Sigmoid colon (tissue), 7 donors: ENCODE measurements at places on chromosomes 3 and 15. TPM values are rescaled to one million over a fixed set of nuclear protein-coding genes. Genes with fewer than 3 reads are reported as not detected.

DNA sequence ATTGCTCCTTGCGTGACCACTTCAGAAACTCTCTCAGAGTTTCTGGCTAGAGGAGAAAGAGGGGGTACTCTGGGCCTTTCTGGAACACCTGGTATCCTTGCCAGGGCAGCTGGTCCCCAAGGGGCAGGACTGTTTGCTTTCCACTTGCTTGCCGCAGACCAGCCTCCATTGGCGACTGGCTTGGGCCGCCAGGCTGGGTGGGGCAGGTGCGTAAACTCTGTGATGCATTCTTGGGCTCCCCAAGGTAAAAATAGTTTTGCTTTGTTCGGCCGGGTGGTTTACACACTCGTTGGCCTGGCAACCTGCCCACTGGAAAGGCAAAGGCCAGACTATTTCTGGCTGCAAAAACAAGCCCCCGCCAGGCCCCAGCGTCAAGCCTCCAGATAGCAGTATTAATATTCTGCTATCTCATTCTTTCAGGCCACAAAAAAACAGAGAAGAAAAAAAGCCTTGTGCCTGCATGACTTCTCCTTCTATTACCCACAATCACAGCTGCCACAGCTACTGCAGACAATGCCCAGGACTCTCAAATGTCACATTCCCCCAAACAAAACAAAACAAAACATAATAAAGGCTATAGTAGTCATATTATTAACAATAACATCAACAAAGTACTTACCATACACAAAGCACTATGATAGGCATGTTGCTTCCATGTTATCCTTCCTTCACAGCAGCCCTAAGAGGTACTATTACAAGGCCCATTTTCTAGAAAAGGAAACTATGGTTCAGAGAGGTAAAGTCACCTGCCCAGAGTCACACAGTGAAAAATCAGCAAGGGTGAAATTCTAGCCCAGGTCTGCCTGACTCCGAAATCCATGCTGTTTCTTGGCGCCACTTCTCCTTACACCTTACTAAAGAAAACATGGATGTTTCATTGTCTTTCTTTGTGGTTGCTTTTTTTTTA lies 14.0 kb upstream of the SSUH2 start:
- DNase-seq = no peak

- DNase-seq = no peak
These were observed 112.5 kb downstream of the CPNE4 start for GRCh38 chr3:131922356-131922755.

DNA sequence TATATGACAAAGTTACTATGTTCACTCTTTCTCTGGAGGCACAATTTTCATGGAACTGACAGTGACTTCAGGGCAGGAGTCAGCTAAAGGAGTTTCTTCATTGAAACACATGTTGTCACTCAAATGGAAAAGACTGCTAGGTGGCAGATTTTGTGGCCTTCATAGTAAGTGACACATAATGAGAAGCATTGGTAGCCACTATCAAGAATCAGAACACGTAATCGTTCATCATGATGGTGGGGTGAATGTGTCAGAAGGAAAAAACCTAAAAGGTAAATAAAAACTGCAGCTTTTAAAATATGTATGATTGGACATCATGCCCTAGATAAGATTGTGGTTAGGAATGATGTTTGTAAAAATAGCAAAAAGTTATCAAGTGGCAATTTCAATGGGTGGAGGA lies 1491.0 kb downstream of the SI start:
- DNase-seq = no peak

DNA sequence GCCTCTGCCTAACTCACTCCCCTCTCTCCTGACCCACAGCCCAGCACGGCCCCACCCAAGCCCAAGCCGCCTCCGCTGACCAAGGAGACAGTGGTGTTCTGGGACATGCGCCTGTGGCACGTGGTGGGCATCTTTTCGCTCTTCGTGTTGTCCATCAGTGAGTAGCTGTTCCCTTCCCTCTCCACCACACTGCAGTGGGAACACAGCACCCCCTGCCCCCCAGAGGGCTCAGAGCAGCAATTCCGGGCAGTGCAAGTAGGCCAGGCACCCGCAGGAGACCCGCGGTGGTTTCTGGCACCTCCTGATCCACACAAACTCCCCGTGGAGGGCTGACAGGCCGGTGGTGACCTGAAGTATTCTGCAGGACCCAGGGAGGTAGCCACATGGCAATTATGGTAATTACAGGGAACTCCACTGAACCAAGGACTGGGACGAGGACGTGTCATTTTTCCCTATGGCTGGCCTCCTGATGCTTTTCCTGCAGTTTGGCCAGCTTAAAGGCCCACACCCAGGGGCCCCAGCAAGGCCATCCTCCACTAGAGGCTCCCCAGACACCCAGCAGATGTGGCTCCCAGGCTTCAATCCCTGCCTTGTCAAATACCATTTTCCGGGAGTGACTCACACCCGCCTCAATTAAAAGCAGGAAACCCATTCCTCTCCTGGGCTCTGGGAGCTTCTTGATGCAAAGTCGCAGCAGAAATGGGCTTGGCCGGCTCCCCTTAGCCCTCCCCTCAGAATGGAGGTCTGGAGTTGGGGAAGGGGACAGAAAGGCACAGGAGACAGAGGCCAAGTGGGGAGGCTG lies 4.8 kb downstream of the TMIE start:
- DNase-seq = peak; percentile 58

GRCh38 chr15:90261811-90262210 lies 3.7 kb upstream of the NGRN start:
- no peak for DNase-seq

GRCh38 chr15:44661576-44661975 lies 1.9 kb downstream of the SPG11 start:
- no peak for DNase-seq

DNA sequence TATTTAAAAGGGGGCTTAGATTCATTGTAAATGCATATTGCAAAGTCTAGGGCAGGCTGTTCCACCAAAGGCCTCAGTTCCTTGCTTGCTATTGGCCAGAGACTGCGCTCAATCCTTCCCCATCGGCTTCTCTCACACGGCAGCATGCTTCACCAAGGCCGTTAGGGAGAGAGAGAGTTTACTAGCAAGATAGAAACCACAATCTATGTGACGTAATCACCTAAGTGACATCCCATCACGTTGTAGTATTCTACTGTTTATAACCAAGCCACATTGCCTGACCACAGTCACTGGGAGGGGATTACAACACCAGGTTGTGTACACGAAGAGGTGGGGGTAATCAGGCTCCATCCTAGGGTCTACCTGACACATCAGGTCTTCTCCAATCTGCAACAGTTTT lies 16.0 kb upstream of the NPAP1 start:
- DNase-seq = no peak

DNA sequence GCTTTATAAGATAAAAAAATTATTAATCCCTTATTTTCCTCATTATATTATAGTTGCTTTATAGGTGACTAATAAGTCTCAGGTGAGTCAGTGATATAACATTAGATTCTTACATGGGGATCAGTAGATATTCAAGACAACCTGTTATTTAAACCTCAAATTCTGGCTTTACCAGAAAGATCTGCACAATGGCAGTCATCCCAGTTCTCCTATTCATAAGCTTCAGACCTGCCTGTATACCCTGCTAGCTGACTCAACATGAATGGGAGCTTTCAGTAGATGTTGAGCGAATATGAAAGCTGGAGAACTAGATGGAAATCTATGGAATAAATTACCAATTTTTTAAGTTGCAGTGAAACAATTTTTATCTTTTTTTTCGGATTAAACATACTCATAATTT lies 20.5 kb upstream of the CCDC54 start:
- no peak for DNase-seq

DUOXA2 gene
- 117 TPM for polyA plus RNA-seq

AADACL2 gene
- polyA plus RNA-seq = not detected
